ENCODE measurements at places on chromosomes 5 and 9.

- peak; percentile 94 for DNase-seq
These were observed 54.7 kb upstream of the SARDH start for GRCh38 chr9:133792721-133793470.

DNA sequence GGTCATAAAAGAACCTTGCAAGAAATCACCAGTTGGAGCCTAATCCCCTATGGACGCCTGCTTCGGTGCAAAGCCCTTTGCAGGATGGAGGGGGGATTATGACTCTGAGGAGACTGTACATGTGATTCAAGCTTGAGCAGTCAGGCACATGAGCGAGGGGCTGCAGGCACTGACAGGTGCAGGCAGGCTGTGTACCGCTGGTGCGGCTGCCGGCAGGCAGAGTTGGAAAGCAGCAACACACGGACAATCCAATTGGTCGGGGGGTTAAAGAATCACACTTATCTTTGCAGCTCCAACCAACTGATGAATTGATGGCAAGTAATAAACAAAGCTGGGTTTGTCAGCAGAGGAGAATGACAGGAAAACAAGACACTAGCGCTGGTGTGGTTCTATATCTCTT, 5.7 kb downstream of the WHRN start:
- DNase-seq: no peak

GRCh38 chr5:167987490-167988280, 303.8 kb upstream of the WWC1 start:
- no peak for DNase-seq

DNA sequence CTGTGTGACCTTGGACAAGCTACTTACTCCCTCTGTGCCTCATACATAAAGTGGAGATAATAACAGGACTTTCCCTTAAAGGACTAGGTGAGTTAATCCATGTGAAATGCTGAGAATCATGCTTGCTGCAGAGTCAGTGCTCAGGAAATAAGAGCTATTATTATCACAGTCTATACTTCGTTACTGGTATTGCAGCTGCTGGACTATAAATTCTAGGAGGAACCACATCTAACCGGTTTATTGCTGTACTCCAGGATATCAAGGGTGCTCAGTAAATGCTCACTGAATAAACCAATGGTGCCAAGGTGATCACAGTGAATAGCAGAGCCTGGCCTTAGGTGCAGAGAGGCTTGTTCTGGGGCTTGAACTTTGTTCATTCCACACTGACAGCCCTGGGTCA, 69.3 kb downstream of the HSPA4 start:
- no peak for DNase-seq

GRCh38 chr5:172170251-172170701, 17.7 kb downstream of the STK10 start:
- DNase-seq: no peak

GRCh38 chr5:38551030-38552017, 5.1 kb downstream of the LIFR start:
- peak; percentile 52 for DNase-seq

DNA sequence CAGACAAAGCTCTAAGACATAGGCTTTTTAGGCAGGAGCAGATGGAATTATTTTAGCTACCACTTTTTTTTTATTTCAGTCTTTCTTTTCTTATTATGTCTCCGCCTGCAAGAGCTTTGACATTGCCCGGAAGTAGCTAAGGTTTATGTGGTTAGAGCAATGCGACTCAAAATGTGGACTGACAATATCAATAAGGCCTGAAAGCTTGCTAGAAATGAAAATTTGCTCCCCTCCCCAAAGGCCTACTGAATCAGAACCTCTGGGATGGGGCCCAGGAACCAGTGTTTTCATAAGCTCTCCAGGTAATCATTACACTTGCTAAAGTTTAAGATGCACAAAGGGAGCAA, 81.3 kb downstream of the SUSD1 start:
- no peak for DNase-seq

GRCh38 chr5:87945286-87945650, 323.4 kb downstream of the TMEM161B start:
- no peak for DNase-seq

- DNase-seq: no peak
These were observed 49.0 kb downstream of the CDO1 start for GRCh38 chr5:115767424-115767823.

- no peak for DNase-seq
These were observed 40.1 kb upstream of the GRHPR start for GRCh38 chr9:37382161-37382981.

GRCh38 chr5:88719434-88719833, 163.6 kb downstream of the MEF2C start:
- DNase-seq: no peak

DNA sequence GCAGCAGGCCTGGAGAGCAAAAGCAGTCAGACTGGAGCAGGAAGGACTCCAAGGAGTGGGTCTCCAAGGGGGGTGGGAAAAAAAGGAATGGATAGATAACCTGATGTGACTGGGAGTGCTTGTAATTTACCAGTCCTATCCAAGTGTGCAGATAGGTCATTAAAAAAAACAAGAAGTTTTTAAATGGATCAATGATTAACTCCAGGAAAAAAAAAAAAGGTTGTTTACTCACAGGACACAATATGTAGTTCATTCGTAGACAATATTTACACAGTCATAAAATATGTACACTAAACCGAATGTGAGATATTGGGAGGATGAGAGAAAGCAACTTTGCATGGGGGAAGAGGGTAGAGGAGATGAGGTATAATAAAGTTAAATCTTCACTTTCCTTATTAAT, 20.4 kb downstream of the ZBTB5 start:
- no peak for DNase-seq

- DNase-seq: no peak
These were observed 351.9 kb downstream of the ENC1 start for GRCh38 chr5:74288448-74289108.

- DNase-seq: no peak
These were observed 96.5 kb downstream of the NR6A1 start for GRCh38 chr9:124674651-124675050.

DNA sequence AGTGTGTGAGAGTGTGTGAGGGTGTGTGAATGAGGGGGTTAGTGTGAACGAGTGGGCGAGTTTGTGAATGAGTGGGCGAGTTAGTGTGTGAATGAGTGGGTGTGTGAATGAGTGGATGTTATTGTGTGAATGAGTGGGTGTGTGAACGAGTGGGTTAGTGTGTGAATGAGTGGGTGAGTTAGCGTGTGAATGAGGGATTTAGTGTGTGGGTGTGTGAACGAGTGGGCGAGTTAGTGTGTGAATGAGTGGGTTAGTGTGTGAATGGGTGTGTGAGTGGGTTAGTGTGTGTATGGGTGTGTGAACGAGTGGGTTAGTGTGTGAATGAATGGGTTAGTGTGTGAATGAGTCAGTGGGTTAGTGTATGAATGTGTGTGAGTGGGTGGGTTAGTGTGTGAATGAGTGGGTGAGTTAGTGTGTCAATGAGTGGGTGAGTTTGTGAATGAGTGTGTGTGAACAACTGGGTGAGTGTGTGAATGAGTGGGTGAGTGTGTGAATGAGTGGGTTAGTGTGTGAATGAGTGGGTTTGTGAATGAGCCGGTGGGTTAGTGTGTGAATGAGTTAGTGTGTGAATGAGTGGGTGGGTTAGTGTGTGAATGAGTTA, 37.5 kb downstream of the NKD2 start:
- DNase-seq: no peak

GRCh38 chr5:72523960-72524582, 16.9 kb upstream of the ZNF366 start:
- DNase-seq: peak; percentile 19

DNA sequence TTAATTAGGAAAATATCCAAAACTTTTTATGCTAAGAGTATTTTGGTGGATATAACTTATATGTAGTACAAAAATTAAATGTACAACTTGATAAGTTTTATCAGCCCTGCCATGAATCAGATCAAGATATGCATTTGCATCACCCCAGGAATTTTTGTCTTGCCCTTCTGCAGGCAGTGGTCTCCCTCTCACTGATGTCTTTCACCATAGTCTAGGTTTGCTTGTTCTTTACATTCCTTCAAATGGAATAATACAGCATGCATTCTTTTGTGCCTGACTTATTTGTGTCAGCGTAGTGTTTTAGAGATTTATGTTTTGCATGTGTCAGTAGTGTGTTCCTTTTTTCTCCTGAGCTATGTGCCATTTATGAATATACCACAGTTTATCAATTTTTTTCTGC, 36.4 kb downstream of the RNF180 start:
- no peak for DNase-seq

- no peak for DNase-seq
These were observed 215.1 kb downstream of the SH3GL2 start for GRCh38 chr9:17793713-17794622.

GRCh38 chr5:178107756-178108310, 5.5 kb upstream of the N4BP3 start:
- DNase-seq: peak; percentile 24

DNA sequence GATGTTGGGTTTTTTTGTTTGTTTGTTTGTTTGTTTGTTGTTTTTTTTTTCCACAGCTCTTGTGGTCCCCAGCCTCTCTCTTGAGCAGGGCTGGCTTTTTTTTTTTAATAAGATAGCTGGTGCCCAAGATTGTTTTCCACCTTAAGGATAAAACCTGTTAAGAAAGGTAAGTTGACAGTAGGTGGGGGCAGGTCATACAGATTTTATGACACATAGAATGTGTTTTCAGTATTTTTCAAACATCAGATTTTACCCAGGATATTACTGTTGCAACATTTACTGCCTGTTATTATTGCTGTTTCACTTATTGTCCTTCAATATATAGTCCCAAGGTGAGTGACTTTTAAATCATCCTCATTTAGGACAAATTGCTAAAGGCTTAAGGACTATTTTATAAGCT, 3.9 kb upstream of the IL7R start:
- DNase-seq: no peak

- DNase-seq: no peak
These were observed 7.7 kb downstream of the AMBP start for GRCh38 chr9:114070188-114071103.

DNA sequence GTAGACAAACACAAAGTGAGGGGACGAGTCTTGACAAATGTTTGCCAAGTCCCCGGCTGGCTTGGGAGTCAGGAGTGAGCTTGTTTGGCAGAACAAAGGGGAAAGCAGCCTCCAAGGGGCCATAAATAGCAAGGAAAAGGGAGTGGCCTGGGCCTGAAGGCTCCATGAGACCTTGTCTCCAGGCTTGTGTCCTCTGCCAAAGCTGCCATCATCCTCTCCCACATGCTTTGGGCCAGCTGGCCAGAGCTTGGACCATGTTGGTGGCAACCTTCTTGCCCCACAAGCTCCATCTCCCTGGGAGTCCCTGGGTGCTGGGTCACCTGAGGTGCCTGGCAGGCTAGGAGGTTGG, 13.3 kb upstream of the PITX1 start:
- no peak for DNase-seq

DNA sequence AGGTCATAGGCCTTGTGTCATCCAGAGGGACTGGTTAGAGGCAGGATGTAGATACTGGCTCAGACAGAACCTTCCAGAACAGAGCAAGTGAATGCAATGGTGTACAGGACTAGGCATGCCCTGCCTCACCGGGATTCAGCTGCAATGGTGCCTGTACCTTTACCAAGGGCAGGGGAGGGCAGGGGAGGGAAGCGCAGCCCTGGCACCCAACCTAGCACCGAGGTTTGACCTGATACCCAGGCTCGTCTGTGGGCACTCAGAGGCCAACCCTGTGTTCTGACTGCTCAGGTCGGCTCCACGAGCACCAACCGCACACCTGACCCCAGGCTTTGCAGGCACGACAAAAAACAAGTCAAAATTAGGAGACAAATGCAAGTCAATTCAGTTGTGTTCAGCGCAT, 47.3 kb upstream of the GFPT2 start:
- peak; percentile 1 for DNase-seq
